ENCODE measurements at places on chromosomes 7 and 10. TPM values are rescaled to one million over a fixed set of nuclear protein-coding genes. Genes with fewer than 3 reads are reported as not detected.

Gene AGAP5
- 9.8 TPM for total RNA-seq

Gene AGMO
- total RNA-seq, result not detected

Gene ATG9B
- total RNA-seq, result 9.0 TPM

GRCh38 chr7:131931370-131931769, 374.9 kb upstream of the PODXL start:
- DNase-seq, result no peak
